NCI-H1694 treated with DMSO at 0.1 percent for 48 hours (cell line): ENCODE measurements at places on chromosomes 4 and X.

DNA sequence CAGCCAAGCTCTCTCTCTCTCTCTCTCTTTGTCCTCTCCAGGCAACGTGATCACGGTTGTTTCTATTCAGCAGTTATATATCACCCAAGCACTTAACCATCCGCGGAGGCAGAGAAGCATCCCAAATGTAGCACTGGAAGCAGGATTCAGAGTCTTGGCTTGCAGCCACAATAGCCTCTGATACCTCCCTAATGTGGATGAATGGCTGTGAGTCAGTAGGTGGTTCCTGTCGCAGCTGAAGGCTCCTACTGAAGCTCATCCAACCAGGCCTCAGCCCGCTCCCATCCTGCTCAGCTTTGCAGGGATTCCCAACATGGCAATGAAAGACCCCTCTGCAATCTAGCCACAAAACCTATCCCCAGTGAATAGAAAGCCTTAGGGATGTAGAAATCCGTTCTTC is 5.1 kb downstream of the HS6ST2 start:
- no peak for DNase-seq

GRCh38 chrX:130788786-130789581 is 114.0 kb downstream of the ENOX2 start:
- no peak for DNase-seq

DNA sequence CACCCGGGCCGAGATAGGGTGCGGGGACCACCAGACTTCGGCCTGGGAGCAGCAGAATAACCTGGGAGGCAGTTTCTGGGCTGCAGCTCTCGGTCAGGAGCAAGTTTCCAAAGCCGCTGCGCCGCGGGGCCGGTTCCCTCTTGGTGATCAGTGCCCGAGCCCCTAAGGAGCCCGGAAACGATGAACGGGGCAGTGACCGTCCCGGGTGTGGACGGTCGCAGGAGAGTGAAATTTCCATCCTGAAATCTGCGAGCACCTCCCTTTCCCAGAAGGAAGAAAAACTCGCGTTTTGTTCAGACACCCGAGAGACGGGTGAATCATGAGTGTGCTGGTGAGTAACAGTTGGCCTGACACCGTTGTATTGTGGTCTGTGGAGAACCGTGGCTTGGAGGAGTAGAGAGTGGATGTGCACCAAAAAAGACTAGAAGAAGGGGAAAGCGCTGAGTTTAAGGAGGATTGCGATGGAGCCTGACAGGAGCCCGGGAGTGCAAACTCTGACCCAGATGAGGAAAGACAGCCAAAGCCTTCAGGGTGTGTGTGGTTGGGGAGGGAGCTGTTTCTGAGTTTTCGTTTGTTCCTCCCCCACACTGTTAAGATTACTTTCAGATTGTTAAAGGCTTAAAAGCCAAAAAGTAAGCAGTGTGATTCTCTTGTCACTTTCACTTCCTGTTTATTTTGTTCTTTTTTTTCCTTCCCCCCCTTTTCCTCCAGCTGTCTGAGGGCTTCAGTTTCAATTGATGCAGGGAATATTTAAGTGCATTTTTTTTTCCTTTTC is 828 bp downstream of the MCUB start:
- DNase-seq = no peak

DNA sequence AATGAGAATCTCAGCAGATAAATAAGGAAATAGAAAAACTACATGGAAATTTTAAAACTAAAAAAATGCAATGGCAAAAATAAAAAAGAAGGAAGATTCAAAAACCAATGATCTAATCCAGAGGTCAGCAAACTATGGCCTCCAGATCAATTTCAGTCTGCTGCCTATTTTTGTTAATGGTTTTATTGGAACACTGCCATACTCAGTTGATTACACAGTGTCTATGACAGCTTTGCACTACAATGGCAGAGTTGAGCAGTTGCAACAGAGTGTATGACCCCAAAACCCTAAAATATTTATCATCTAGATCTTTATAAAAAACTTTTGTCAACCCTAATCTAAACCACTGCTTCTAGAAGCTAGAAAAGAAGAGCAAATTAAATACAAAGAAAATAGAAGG is 170.3 kb downstream of the RAB28 start:
- DNase-seq = no peak

GRCh38 chr4:86432559-86433134 is 72.8 kb upstream of the MAPK10 start:
- DNase-seq = no peak
